ENCODE measurements at places on chromosomes 2 and 18.

GRCh38 chr2:241943961-241944575, 74.5 kb downstream of the RTP5 start:
- no peak for DNase-seq

DNA sequence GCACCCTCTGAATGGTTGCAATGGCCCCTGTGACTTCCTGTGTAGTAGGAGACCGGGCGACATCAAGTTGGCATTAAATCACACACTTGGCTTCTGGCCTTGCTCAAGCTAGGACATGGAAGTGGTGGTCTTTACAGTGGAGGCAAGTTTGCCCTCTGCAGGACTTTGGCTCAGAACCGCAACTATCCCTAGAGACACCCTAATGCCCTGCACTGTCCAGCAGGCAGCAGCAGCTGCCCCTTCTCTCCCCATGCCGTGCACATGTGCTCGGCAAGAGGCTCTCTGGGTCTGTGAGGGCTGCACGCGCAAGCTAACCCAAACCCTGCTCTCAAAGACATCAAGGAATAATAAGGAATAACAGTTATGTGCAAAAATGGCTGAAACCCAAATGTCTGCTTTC, 106.5 kb downstream of the COL6A3 start:
- DNase-seq = no peak

DNA sequence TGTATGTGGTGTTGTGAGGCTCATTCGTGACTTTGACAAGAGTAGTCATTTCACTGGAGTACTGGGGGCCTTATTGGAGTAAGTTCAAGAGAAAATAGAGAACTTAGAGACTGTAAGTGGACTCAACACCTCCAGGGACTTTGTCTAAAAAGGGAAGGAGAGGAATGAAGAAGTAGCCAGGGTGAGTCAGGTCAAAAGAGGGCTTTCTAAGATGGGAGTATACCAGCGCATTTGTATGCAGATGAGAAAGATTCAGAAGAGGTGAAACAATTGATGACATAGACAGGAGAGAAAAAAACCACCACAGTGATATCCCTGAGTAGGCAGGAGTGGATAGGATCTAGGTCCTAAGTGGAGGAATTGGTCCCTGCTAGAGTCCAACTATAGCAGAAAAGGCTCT, 246.8 kb downstream of the IKZF2 start:
- no peak for DNase-seq

DNA sequence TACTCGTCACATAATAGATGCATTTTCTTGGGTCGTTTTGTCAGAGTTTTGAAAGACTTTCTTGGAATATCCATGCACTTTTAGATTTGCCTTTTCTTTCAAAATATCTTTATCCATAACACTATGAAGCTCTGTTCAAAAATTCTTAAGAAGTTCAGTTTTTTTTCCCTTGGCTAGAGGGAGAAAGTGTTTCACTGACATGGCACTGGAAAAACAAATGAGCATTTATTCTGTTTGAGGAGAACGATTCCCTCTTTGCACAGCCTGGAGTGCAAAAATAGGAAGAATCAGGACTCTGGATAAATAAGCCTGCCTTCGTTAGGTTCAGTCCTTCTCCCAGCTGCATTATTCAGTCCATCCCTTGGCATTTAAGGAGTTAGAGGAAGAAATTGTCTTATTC, 91.0 kb upstream of the RPE start:
- no peak for DNase-seq

DNA sequence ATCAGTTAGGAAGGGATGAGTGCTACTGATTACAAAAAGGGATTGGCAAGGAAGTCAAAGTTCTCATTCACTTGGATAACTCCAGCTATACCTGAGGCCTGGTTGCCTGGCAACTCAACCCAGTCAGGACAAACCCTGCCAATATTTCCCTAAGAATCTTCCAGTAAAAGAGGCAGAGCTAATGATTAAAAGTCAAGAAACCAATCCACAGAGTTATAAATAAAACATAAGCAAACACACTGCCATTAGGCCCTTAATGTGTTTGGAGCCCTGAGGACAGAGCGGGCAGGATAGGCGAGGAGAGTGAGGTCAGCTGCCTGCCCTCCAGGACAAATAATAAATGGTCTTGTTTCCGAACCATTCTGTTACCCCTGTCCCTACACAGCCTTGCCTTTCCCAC, 215.6 kb upstream of the NABP1 start:
- DNase-seq = no peak

GRCh38 chr18:59085797-59086196, 53.9 kb upstream of the SEC11C start:
- DNase-seq = peak; percentile 17

- DNase-seq = no peak
These were observed 930.2 kb upstream of the PIK3C3 start for GRCh38 chr18:41024792-41025191.

DNA sequence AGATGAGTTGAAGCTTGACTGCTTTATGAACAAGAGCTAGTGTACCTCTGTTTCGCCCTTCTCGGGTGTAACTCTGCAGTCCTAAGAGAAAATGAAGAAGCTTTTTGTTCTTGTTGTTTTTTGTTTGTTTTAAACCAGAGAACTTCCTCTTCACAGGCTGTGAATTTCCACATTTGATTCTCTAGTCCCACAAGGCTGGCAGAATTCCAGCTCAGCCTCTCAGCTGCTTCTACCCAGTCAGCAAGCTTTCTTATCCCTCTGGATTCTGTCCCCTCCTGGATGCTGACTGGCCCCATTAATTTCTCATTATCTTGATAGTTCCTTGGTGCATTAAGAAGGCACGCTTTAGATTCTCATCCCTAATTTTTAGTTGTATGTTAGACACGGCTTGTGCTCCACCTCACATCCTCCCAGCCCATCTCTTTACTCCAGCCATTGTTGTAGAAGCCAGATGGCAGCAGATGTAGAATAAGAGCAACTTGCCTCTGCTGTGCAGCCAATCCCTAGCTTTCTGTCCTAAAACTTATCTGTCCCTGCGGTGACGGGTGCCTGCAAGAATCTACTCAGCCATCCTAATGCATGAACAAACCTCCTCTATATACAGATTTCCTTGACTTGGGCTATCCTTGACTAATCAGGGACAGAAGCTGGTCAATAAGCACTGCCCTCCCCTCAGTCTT, 12.3 kb upstream of the RESP18 start:
- no peak for DNase-seq

Data from AG04449 (cell line).